ENCODE measurements at places on chromosomes 3 and 15.

GRCh38 chr3:135503760-135504686, 461.5 kb upstream of the PPP2R3A start:
- DNase-seq = peak; percentile 24

GRCh38 chr15:98164571-98164970, 204.1 kb downstream of the ARRDC4 start:
- DNase-seq = peak; percentile 65

DNA sequence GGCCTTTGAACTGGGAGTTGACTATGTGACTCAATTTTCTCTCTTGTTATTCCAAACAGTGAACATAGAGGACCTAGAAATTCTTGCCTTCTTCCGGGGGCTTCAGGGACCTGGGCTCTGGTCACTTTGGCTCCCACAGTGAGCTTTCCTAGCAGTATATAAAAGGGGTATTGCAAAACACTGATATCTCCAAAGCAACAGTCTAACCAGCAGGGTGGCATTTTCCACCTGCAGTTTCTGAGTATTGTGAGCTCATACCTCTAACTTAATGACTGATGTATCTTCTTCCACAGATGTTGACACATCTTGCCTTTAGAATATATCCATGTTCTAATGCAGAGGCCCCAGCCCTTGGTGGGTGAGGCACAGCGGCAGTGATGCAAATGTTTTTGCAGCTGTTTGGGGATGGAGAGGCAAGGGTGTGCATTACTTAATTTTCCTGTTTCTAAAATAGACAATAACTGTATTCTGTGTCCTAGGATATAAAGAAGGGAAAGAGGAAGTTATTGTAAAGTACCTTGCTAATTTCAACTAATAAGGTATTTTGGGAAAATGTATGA, 45.7 kb upstream of the ADGRG7 start:
- DNase-seq = no peak

- DNase-seq = no peak
Observed at GRCh38 chr3:51887620-51888019, 12.2 kb upstream of the IQCF5 start.

- no peak for DNase-seq
Observed at GRCh38 chr15:81560405-81560804, 186.4 kb upstream of the TMC3 start.

GRCh38 chr3:142497729-142498128, 49.9 kb upstream of the XRN1 start:
- DNase-seq = no peak

- no peak for DNase-seq
Observed at GRCh38 chr15:85681386-85681785, 113.3 kb downstream of the KLHL25 start.

DNA sequence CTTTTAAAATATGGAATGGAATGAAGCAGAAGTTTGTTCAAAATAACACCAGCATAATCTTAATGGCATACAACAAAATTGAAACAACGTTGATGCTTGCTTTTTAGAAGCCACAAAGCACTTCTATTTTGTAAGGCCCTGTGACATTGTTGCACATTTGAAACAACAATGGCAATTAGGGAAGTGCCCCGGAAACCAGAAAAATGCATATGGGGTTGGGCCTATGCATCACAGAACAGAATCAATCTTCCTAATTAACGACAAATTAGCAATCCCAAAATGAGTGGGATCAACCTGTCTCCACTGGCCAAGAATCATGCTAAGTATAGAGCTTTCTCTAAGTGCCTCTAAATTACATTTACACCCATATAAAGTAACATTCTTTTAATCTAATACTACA, 168.9 kb downstream of the MEIS2 start:
- no peak for DNase-seq

GRCh38 chr15:51444112-51444511, 102.7 kb downstream of the GLDN start:
- DNase-seq = no peak

GRCh38 chr3:56818156-56818985, 16.6 kb upstream of the ARHGEF3 start:
- DNase-seq = no peak

- no peak for DNase-seq
Observed at GRCh38 chr3:76990606-76991005, 49.3 kb upstream of the ROBO2 start.

- DNase-seq = no peak
Observed at GRCh38 chr3:64655160-64655559, 32.6 kb downstream of the ADAMTS9 start.

DNA sequence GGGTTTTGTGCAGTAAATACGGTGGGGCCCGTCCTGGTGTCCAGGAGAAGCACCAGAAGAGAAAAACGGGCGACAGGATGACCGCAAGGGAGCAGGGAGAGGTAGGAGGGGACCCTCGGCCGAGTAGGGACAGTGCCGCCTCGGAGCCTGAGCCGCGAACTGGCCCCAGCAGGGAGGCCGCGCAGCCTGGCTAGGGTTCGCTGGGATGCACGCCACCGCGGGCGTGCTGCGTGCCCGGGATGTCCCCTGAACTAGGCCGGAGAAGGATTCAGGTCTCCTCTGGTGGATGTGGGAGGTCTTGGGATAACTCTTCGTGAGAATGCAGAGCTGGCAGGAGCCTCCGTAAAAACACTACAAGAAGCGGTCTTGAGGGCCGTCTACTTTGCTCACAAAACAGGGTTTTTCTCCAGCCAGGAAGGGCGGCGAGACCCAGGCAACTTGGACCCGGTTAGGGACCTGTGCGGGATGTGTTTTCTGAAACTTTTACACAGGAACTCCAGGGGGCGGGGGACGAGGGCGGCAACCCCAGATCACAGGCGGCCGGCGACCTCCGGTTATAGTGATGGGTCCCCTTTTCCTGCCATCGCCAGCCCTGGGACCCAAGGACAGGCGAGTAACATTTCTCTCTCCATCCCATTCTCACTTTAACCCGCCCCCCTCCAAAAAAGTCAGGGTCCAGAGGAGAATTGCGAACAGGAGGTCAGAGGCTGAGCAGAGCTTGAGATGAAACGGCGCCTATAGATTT, 35.5 kb downstream of the NR2F2 start:
- no peak for DNase-seq

Data from HS-5 (cell line).